Smooth muscle cell of trachea (primary cell): ENCODE measurements at places on chromosomes 1 and 21. TPM values are rescaled to one million over a fixed set of nuclear protein-coding genes. Genes with fewer than 3 reads are reported as not detected.

PTGER3 gene
- 3.9 and 27.5 TPM in 2 replicates for total RNA-seq

LCK gene
- not detected in 2 replicates for total RNA-seq

NUF2 gene
- total RNA-seq = 3.5 and 29.7 TPM in 2 replicates

VANGL2 gene
- total RNA-seq = under 0.01 TPM in 1 of 2 replicates, not detected in the other

PERM1 gene
- under 0.01 TPM in 1 of 2 replicates, not detected in the other for total RNA-seq

ST6GALNAC5 gene
- 0.17 and 0.44 TPM in 2 replicates for total RNA-seq

S100A7 gene
- total RNA-seq = not detected in 2 replicates

DPT gene
- 1.8 and 2.3 TPM in 2 replicates for total RNA-seq

BTF3L4 gene
- 34.6 and 53.2 TPM in 2 replicates for total RNA-seq

AIRE gene
- under 0.01 TPM in 1 of 2 replicates, not detected in the other for total RNA-seq

TIPRL gene
- 30.1 and 46.0 TPM in 2 replicates for total RNA-seq

MIB2 gene
- total RNA-seq = 49.2 and 125 TPM in 2 replicates

OR2G2 gene
- total RNA-seq = not detected in 2 replicates
